ENCODE measurements at places on chromosomes 4 and X. TPM values are rescaled to one million over a fixed set of nuclear protein-coding genes. Genes with fewer than 3 reads are reported as not detected.

ANKRD50 gene
- total RNA-seq = 11.7 TPM

OSTC gene
- 43.3 TPM for total RNA-seq

STAP1 gene
- not detected for total RNA-seq

GAGE12E gene
- total RNA-seq = not detected

COL25A1 gene
- 0.26 TPM for total RNA-seq

UGT2B15 gene
- not detected for total RNA-seq

FGD1 gene
- 6.6 TPM for total RNA-seq

Measured in right atrium auricular region (tissue), 2 donors.